ENCODE measurements at places on chromosomes 1 and 21.

- DNase-seq, result no peak
Observed at GRCh38 chr1:212718499-212718898, 18.9 kb upstream of the BATF3 start.

DNA sequence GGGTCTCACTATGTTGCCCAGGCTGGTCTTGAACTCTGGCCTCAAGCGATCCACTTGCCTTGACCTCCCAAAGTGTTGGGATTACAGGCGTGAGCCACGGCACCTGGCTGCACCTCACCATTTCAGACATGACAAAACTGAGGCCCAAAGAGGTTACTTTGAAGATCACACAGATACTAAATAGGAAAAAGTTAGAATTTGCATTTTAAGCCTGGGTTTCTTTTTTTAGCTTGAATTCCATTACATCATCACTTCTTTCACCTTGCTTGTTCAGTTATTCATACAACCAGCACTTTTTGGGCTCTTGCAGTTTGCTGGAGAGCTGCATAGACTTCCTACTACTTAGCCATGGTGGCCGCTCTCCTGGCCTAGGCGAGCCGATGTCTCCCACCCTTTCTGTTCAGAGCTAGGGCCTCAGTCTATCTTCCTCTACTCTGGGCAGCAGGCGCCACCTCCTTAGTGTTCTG lies 16.3 kb upstream of the CD2 start:
- no peak for DNase-seq

DNA sequence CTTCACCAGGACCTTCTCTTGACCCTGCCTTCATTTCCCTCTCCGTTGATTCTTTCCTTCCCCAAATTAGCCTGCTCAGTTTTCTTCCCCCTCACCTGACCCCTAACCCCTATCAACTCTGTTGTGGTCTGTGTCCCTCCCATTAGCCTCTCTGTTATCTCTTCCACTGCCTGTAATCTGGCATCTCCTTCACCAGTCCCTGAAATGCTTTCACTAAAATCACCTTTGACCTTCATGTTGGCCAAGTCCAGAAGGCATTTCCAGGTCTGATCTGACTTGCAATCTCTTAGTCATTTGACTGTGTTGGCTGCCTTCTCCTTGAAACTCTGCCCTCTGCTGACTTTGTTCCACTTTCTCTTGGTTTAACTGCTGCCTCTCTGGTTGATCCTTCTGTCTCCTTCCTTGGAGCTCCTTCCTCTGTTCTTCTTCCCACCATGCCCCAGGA lies 28.2 kb downstream of the ATP8B2 start:
- DNase-seq, result no peak

DNA sequence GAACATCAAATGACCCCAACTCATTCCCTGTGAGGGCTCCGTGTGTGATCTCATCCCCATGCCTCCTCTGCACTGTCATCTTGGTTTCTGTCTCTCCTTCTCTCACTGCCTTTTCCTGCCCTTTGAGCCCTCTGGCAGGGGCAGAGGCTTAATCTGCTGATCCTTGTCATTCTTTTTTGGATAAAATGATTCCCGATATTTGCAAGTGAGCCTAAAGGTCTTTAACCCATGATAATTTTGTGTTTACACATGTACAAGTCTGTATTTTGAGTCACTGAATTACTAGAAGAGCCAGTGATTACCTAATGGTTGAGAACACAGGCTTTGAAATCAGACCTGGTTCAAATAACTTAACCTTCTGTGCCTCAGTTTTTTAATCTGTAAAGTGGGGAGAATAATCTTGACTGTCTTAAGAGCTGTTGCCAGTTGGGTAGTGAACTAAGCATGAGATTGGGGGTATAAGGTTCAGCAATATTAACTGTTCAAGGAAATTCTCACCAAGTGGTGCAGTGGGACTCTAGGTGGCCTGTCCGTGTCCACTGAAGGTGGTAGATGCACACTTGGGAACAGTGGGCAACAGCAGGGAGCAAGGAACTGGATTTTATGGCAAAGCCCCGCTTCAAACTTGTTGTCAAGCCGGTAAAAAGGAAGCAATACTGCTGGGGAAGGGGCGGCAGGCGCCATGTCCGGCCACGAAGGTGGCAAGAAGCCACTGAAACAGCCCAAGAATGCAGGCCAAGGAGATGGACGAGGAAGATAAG lies 1.6 kb downstream of the ECHDC2 start:
- DNase-seq, result no peak

GRCh38 chr1:94272388-94272787 lies 35.0 kb upstream of the ARHGAP29 start:
- no peak for DNase-seq
